ENCODE measurements at places on chromosomes 4 and X. TPM values are rescaled to one million over a fixed set of nuclear protein-coding genes. Genes with fewer than 3 reads are reported as not detected.

IRS4 gene
- total RNA-seq = 0.30 TPM

ELOVL6 gene
- 3.1 TPM for total RNA-seq

GRCh38 chr4:88831031-88831430 is 133.4 kb upstream of the NAP1L5 start:
- H3K4me1 ChIP-seq = no peaks in the 10 kb centered on the region
- peak; percentile 39 for DNase-seq
- H3K4me3 ChIP-seq = no peak overlapping the region
- no peak overlapping the region for H3K27ac ChIP-seq
- no peaks in the 10 kb centered on the region for H3K27me3 ChIP-seq

DNA sequence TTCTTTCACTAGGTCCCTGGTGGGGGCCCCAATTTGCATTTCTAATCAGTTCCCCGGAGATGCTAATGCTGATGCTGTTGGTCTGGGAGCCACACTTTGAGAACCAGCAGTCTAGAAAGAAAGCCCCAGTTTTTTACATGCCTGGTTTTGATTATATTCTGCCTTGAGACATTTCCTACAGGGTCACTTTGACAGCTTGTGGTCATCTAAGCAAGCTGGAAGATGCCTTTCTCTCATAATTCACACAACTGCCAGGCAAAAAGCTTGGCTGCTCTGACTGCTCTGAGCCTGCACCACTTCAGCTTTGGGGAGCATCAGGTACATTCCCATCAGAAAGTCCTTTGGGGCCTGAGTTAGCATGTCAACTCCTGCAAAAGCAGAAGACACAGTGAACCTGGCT is 5.9 kb upstream of the PLAC1 start:
- H3K4me3 ChIP-seq = no peak overlapping the region
- no peak for DNase-seq
- H3K36me3 ChIP-seq = no peaks in the 10 kb centered on the region
- H3K27ac ChIP-seq = no peak overlapping the region
- H3K27me3 ChIP-seq = peaks cover 4% of the 10 kb centered on the region

ATP1B4 gene
- total RNA-seq = not detected

DNA sequence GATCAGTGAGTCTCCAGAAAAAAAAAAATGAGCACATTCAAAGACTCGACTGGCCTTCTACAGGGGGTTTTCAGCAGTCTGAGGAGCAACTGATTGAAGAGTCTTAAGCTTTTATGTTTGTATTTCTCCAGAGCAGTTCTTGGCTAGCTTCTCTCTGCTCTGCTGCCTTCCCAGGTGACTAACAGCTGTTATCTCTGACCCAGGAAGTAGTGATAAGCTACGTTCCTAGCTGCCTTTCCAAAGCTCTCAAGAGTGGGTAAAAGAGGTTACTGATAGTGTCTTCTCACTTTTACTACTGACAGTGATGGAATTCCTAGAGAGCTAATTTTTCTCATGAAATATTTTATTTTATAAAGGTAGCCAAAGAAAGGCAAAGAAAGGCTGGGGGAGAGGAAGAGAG is 66.6 kb downstream of the ENOX2 start:
- H3K36me3 ChIP-seq = no peaks in the 10 kb centered on the region
- no peaks in the 10 kb centered on the region for H3K27me3 ChIP-seq
- H3K4me3 ChIP-seq = no peak overlapping the region
- no peak for DNase-seq

DNA sequence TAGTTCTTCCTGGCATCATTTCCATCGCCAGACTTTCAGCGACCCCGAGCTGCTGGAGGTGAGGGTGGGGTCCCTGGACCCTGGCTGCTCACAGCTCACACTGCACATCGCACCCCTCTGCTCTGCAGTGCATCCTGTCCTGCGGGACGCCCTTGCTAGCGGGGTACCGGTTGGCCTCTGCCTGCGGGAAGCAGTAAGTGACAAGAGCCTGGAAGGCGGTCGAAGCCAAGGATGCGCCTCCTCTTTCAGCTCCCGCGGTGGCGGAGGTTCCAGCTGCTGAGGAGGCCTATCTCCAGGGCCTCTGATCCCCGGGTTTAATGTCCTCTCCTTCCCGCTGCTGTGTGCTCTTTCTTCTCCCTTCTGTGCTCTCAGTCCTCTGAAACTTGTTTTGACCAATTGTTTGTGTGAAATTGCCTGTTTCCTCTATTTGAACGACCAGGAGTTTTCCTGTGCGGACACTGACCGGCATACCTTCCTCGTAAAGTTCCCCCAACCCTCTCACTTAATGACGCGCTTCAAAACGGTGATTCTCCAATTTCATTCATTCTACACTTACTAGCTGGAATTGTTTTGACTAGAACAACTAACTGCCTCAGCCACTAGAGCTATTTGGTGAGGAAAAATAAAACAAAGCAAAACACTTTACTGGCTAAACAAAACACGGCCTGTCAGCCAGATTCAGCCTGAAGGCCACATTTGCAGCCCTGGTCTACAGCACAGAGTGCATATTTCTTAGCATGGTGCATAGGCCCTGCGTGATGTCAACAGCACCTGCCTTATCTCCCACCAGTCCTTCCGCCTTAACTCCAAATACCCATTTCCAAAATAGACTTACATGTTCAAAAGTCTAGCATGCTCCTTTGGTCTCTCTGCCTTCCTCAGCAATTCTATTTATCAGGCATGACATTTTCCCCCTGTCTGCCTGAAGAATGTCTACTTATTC is 28.0 kb downstream of the MGAT4D start:
- no peak for DNase-seq
- H3K27me3 ChIP-seq = no peaks in the 10 kb centered on the region
- no peaks in the 10 kb centered on the region for H3K36me3 ChIP-seq
- no peak overlapping the region for H3K4me3 ChIP-seq

XK gene
- 0.21 TPM for total RNA-seq

DCAF4L1 gene
- total RNA-seq = 0.30 TPM

DNA sequence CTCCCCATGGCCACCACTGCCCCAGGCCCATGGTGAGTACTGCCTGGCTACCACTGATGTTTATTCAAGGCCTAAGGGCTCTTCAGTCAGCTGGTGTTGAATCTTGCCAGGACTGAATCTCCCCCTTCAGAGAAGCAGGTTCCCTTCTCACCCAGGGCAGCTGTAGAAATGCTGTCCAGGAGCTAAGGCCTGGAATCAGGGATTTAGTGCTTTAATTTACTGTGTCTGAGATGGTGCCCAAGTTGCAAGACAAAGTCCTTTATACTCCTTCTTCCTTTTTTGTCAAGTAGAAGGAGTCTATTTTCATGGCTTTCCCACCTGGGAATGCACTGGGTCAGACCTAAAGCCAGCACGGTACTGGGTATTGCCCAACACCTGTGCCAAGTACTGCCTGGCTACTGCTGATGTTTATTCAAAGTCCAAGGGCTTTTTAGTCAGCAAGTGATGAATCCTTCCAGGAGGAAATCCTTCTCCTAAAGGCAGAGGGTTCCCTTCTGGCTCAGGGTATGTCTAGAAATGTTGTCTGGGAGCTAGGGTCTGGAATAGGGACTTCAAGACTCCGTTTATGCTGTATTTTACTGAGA is 117.6 kb upstream of the ATOH1 start:
- H3K4me1 ChIP-seq = no peaks in the 10 kb centered on the region
- no peak overlapping the region for H3K4me3 ChIP-seq
- H3K27ac ChIP-seq = no peak overlapping the region
- no peaks in the 10 kb centered on the region for H3K36me3 ChIP-seq

AKAP4 gene
- not detected for total RNA-seq

DNA sequence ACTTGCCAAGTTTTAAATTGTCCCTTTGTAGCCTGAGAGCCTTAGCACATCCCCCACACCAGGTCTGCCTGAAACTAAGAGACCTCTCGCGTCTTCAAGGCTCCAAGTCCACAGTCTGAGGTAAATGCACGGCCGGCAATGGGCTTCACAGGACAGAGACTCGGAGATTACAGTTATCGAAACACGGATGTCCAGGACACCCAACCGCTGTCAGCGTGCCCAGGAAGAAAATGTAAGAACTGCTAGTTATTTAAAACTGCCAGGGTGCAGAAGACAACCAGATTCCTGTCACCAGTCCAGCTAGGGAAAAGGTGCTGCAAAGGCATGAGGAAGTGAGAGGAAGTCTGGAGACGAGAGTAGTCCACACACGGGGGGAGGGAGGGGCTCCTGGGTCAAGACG is 28.9 kb downstream of the ZNF827 start:
- H3K4me1 ChIP-seq = peaks cover 10% of the 10 kb centered on the region
- H3K36me3 ChIP-seq = no peaks in the 10 kb centered on the region
- H3K4me3 ChIP-seq = no peak overlapping the region
- no peak for DNase-seq
- no peaks in the 10 kb centered on the region for H3K27me3 ChIP-seq

- no peaks in the 10 kb centered on the region for H3K36me3 ChIP-seq
- H3K4me1 ChIP-seq = no peaks in the 10 kb centered on the region
- no peak overlapping the region for H3K27ac ChIP-seq
These were observed 3.8 kb downstream of the ARHGEF38 start for GRCh38 chr4:105556206-105556605.

GRCh38 chr4:160562661-160563060 is 1459.8 kb downstream of the RAPGEF2 start:
- H3K4me3 ChIP-seq = no peak overlapping the region
- no peak overlapping the region for H3K27ac ChIP-seq
- no peaks in the 10 kb centered on the region for H3K4me1 ChIP-seq

SMIM10 gene
- total RNA-seq = 18.0 TPM

GPM6B gene
- total RNA-seq = 408 TPM

SRPX gene
- total RNA-seq = 165 TPM

GRCh38 chr4:109976189-109976588 is 63.5 kb downstream of the EGF start:
- H3K4me3 ChIP-seq = no peak overlapping the region
- no peak for DNase-seq
- no peaks in the 10 kb centered on the region for H3K4me1 ChIP-seq
- H3K27me3 ChIP-seq = no peaks in the 10 kb centered on the region

DNA sequence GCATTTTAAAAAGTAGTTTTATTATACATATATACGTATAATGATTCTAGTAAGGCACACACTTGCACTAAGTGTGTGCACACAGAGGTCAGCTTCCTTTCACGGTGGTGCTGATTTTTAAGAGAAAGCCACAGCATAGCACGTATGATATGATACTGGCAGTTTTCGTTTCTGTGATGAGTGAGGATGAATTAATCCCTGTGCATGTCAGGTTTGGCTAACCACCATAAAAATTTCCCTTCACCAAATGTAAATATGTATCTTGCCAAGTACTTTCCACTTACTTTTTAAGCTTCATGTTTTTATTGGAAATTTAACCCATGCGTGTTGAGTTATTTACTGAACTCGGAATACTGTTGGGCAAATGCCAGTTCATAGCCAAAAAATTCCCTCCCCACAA is 84.6 kb downstream of the SYNPO2 start:
- no peak overlapping the region for H3K4me3 ChIP-seq
- H3K27ac ChIP-seq = no peak overlapping the region
- H3K36me3 ChIP-seq = no peaks in the 10 kb centered on the region
- no peaks in the 10 kb centered on the region for H3K27me3 ChIP-seq
- DNase-seq = no peak

GRCh38 chr4:38855466-38855865 is 1.2 kb downstream of the TLR6 start:
- H3K27ac ChIP-seq = no peak overlapping the region
- H3K4me3 ChIP-seq = peak overlapping the region; percentile 36
- H3K27me3 ChIP-seq = no peaks in the 10 kb centered on the region
- no peaks in the 10 kb centered on the region for H3K4me1 ChIP-seq
- no peaks in the 10 kb centered on the region for H3K36me3 ChIP-seq
- DNase-seq = no peak

LETM1 gene
- 53.5 TPM for total RNA-seq

GRCh38 chr4:72341432-72341820 is 227.6 kb downstream of the ADAMTS3 start:
- H3K36me3 ChIP-seq = no peaks in the 10 kb centered on the region
- no peak for DNase-seq
- H3K27me3 ChIP-seq = no peaks in the 10 kb centered on the region
- H3K4me3 ChIP-seq = no peak overlapping the region

- no peak for DNase-seq
- H3K36me3 ChIP-seq = no peaks in the 10 kb centered on the region
- H3K27ac ChIP-seq = no peak overlapping the region
- H3K4me3 ChIP-seq = no peak overlapping the region
These were observed 90.5 kb downstream of the TBL1X start for GRCh38 chrX:9555354-9555753.

- H3K27ac ChIP-seq = no peak overlapping the region
- no peaks in the 10 kb centered on the region for H3K4me1 ChIP-seq
- H3K4me3 ChIP-seq = no peak overlapping the region
- peaks cover 16% of the 10 kb centered on the region for H3K27me3 ChIP-seq
- no peaks in the 10 kb centered on the region for H3K36me3 ChIP-seq
- DNase-seq = no peak
These were observed 25.7 kb downstream of the TRPC5 start for GRCh38 chrX:112056886-112057285.

DNA sequence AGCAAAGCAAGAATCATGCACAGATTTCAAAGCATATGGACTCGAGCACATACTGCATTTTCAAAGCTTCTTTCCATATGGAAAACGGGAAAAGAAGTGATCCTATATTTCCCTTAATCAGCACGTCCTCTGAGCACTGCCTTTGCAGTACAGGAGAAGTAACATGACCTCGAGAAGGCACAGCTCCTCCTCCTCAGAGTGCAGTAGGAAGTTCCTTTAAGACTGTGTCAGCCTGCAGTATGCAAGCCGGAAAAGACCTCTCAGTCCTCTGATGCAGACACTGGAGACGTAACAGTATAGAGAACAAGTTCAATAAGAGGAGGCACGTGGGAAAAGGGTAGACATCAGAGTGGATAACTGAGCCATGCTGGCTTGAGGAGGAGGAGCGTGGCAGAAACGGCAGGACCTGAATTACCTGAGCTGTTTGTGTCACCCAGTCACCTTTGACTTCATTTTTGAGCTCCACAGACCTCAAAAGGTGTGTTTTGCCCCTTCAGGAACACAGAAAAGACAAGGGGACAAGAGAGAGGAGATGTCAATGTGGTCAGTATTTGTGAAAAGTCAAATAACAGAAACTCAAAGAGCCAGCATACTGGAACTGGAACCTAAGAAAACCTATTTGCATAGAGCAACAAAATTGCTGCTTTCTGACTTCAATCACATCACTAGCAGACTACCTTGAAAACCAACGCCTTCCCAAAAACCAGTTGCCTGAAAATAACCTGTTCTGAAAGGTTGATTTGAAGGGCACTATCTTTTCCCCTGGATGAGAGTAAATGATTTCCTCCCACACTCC is 20.8 kb downstream of the IRF2 start:
- DNase-seq = peak; percentile 19
- H3K27me3 ChIP-seq = no peaks in the 10 kb centered on the region
- no peaks in the 10 kb centered on the region for H3K4me1 ChIP-seq
- H3K36me3 ChIP-seq = peaks cover 4% of the 10 kb centered on the region
- peak overlapping the region; percentile 64 for H3K27ac ChIP-seq

DNA sequence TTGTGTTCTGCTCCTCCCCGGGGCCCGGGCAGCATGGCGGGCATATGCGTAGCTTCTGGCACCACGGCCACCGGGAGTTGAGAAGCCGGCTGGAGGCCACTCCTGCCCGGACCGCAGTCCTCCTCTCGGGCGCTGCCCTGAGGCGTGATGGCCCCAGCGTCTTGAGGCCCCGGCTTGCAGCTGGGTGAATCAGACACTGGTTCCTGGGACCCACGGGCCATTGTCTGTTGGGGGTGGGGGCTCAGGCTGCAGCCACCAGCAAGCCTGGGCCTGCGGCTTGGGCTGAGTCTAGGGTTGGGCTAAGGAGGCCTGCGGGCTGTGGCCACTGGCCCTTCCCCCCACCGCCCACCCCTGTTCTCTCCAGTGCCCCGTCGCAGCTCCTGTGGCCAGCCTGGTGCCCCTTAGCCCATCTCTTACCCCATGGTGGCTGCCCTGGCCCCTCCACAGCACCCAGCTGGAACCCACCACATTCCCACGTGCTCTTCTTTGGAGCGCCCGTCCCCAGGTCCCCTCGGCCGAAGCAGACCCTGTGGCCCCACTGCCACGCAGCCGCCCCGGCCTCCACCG is 6.7 kb upstream of the UVSSA start:
- H3K27me3 ChIP-seq = no peaks in the 10 kb centered on the region
- H3K4me1 ChIP-seq = peaks cover 9% of the 10 kb centered on the region
- no peak overlapping the region for H3K4me3 ChIP-seq
- DNase-seq = no peak
- no peak overlapping the region for H3K27ac ChIP-seq
- peaks cover 10% of the 10 kb centered on the region for H3K36me3 ChIP-seq
